ENCODE measurements at places on chromosomes 6 and 20. TPM values are rescaled to one million over a fixed set of nuclear protein-coding genes. Genes with fewer than 3 reads are reported as not detected.

Gene SUMO4
- total RNA-seq: 5.0 TPM

Gene HSD17B8
- total RNA-seq: 28.6 TPM

Gene PRKN
- 12.1 TPM for total RNA-seq

Gene GSTA2
- total RNA-seq: not detected

Gene ZSCAN12
- total RNA-seq: 11.1 TPM

Gene VIP
- total RNA-seq: 0.39 TPM

Gene IL20RA
- 39.5 TPM for total RNA-seq

Gene SAMD3
- 1.9 TPM for total RNA-seq

Gene FILIP1
- 11.3 TPM for total RNA-seq

Gene PLA2G7
- total RNA-seq: 4.6 TPM

Gene HS3ST5
- total RNA-seq: 3.2 TPM

Gene PRSS35
- total RNA-seq: 0.44 TPM

Measured in ureter (tissue), 1 donor.